ENCODE measurements at places on chromosomes 3 and 15.

GRCh38 chr3:181637056-181637455 lies 74.7 kb upstream of the SOX2 start:
- no peak for DNase-seq

- DNase-seq = peak; percentile 82
Observed at GRCh38 chr3:184777566-184778356, 34.2 kb upstream of the VPS8 start.

- DNase-seq = no peak
Observed at GRCh38 chr3:156298938-156299337, 178.6 kb downstream of the KCNAB1 start.

DNA sequence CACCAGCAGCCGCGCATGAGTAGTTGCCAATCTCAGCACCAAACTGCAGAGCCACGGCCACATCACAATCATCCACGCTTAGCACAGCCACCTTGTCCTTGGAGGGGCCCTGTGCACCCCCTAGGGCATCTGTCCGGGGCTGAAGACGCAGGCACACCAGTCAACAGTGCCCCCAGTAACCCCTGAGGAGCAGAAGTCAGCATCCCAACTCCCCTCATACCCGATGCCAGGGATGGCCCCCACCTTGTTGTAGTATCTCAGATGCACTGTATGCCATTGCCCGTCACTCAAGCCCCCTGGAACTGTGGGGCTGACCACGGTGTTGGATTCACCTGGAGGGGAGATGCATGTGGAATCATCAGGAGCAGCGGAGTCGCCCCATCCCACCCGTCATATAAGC lies 7.6 kb downstream of the CELSR3 start:
- no peak for DNase-seq

GRCh38 chr3:172145031-172145686 lies 105.8 kb downstream of the FNDC3B start:
- DNase-seq = no peak

- no peak for DNase-seq
Observed at GRCh38 chr15:28955993-28956421, 70.2 kb downstream of the APBA2 start.

DNA sequence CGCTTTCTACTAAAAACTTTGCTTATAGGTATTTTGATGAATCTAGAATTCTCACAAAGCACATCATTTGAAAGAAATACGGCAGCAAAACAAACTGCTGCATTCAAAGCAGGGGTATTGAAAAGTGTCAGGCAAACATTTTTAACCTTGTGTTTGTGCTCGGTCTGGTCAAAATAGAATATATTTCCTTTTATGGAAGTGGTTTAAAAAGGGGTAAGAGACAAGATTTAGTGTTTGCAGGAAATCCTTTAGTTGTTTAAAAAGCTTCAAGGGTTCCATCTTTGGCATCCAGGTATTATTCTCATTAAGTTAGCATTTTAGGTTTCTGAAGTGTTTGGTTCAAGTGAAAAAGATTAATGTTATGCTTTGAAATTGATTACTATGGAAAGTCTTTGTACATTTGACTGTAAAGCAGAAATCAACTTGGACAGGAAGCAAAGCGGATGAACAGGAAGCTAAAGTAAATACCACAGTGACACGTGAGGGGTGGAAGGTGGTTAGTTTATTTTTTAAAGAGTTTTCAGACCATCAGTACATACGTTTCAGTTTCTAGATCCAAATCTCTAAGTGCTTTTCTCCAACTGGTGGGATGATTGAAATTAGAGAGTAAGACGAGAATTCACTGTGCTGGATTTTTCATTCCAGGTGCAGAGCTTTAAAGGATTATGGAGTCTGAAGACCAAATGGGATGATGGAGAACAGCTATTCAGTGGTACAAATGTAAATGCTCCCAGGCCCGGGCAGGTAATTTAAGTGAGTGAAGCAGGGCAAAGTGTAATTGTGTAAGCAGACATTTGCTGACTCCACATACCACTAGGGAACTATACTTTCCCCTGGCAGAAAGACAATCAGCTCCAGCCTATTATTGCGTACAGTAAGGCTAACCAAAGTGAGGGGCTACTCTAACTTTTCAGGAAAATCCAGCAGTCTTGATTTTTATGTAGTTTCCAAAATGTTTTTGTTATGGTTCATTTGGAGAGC lies 341.8 kb upstream of the TBL1XR1 start:
- peak; percentile 57 for DNase-seq

- no peak for DNase-seq
Observed at GRCh38 chr15:52115598-52116427, 3.2 kb upstream of the BCL2L10 start.

DNA sequence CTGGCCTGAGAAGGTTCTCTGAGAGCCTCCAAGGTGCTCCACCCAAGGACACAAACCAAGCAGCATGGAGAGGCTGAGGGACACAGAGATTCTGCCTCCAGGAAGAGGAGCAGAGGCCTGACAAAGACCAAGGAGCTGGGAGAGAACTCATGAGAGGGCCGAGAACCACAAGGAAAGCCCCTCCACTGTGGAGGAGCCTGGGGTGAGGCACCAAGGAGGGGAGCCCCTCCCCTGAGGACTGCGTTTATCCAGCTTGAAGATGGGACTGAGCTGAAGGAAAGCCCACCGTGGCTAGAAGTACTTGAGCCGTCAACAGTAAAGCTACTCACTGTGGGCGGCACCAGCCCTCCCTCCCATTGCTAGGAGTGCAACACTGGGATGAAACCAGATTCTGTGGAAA lies 63.1 kb upstream of the MEF2A start:
- no peak for DNase-seq

GRCh38 chr15:90774731-90775514 lies 57.8 kb downstream of the BLM start:
- DNase-seq = no peak

DNA sequence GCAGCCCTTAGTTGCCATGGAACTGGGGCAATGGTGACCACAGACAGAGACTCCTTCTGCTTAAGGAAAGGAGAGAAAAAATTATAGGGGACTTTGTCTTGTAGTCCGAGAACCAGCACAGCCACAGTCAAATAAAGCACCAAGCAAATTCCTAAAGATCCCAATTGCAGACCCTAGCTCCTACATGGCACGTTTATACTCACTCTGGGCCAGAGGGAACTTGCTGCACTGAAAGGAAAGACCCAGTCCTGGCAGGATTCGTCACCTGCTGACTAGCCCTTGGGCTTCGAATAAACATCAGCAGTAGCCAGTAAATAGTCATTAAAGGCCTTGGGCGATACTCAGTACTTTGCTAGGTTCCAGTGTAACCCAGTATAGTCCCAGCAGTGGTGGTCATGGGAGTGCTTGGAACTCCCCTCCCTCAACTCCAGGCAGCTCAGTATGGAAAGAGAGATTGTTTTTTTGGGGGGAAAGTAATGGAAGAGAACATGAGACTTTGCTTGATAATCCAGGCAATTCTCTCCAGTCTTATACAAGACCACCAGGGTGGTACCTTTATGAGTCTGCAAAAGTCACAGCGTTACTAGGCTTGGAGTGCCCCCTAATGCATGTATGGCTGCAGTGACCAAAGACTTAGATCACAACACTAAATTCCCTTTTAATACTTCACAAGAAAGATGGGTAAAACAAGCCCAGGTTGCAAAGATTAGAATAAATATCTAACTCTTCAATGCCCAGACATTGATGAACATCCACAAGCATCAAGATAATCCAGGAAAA lies 66.4 kb upstream of the AGTR1 start:
- no peak for DNase-seq

All from CD4-positive, alpha-beta memory T cell (primary cell).